ENCODE measurements at places on chromosomes 16 and 17. TPM values are rescaled to one million over a fixed set of nuclear protein-coding genes. Genes with fewer than 3 reads are reported as not detected.

Gene JMJD8
- total RNA-seq = 73.9 TPM

Gene AOC2
- total RNA-seq = 0.85 TPM

Gene AIPL1
- total RNA-seq = not detected

Gene CPNE7
- total RNA-seq = 32.7 TPM

Gene KRT20
- 0.13 TPM for total RNA-seq

Gene ZMYND15
- total RNA-seq = 0.28 TPM

Gene HIC1
- total RNA-seq = 1.4 TPM

Gene ZNF174
- total RNA-seq = 14.4 TPM

Gene CTRB2
- 5.0 TPM for total RNA-seq

Gene FOXN1
- not detected for total RNA-seq

Gene HOXB7
- 44.0 TPM for total RNA-seq

Gene TBC1D3I
- 0.54 TPM for total RNA-seq

Gene HNF1B
- total RNA-seq = not detected

Gene PIK3R5
- 0.15 TPM for total RNA-seq

Gene EVPLL
- not detected for total RNA-seq

Gene CETP
- total RNA-seq = not detected

Gene SLC5A10
- total RNA-seq = not detected

Gene FAM171A2
- 7.6 TPM for total RNA-seq

Gene TSNAXIP1
- 1.6 TPM for total RNA-seq

Gene TMC7
- 5.1 TPM for total RNA-seq
